ENCODE measurements at places on chromosomes 12 and 14. TPM values are rescaled to one million over a fixed set of nuclear protein-coding genes. Genes with fewer than 3 reads are reported as not detected.
A peak's percentile ranks its signal among the peaks of the same experiment; 100 is the strongest.

The ELK3 gene
- total RNA-seq: 26.9 TPM

The AQP2 gene
- not detected for total RNA-seq

The INHBC gene
- not detected for total RNA-seq

The AACS gene
- total RNA-seq: 12.4 TPM

The DLGAP5 gene
- total RNA-seq: not detected

- no peak for DNase-seq
Measured at GRCh38 chr14:77761205-77761931, 412 bp upstream of the SNW1 start.

GRCh38 chr12:112164011-112164660 is 38.8 kb downstream of the TRAFD1 start:
- DNase-seq: no peak

DNA sequence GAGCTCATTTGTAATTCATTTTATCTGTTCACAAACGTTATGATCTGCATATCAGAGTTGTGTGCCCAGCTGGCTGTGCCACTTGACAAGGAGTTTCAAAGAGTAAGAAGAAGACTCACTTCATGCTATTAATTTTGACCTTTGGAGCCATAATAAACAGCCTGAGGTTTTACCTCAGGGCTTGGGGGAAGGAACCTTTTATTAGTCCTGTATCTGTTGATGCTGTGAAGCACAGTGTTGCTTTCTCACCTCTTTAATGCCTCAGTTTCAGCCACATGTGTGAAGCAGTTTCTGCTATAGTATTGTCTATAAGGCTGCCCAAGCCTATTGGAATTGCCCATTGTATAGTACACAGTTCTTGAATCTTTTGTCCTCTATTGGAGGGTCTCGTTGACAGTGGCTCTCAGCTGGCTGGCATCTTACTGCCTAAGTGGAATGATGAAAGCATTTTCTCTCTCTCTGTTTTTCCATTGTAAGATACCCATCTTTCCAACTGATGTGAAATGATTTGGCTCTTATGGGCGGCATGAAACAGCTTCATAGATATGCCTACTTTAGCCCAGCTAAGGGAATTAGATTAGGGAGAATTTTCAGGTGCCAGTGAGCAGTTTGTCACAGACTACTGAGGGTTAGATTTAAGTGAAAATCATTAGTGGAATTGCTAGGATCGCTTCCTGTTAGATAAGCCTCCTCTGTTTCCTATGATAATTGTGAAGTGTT is 34.7 kb downstream of the GPATCH2L start:
- DNase-seq: no peak

- DNase-seq: no peak
Measured at GRCh38 chr12:45388545-45388944, 172.7 kb downstream of the ANO6 start.

DNA sequence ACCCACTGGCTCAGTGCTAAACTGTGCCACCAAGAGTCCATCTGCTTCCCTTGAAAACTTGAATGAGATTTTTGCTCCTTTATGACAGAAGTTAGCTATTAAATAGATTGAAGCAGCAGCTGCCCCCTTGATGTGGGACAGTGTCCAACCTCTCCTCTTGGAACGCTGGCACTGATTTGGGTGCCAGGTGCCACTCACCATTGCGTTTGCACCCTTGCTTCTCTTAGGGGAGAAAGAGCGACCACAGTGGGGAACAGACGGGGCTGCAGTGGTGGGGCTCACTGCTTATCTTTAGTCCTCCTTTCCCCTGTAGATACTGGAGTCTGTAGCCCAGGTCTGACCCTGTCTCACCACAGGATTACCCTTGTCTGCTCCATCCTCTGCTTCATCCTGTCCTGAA is 9.4 kb downstream of the EP400 start:
- no peak for DNase-seq

GRCh38 chr12:29572464-29572863 is 75.0 kb upstream of the OVCH1 start:
- DNase-seq: no peak

DNA sequence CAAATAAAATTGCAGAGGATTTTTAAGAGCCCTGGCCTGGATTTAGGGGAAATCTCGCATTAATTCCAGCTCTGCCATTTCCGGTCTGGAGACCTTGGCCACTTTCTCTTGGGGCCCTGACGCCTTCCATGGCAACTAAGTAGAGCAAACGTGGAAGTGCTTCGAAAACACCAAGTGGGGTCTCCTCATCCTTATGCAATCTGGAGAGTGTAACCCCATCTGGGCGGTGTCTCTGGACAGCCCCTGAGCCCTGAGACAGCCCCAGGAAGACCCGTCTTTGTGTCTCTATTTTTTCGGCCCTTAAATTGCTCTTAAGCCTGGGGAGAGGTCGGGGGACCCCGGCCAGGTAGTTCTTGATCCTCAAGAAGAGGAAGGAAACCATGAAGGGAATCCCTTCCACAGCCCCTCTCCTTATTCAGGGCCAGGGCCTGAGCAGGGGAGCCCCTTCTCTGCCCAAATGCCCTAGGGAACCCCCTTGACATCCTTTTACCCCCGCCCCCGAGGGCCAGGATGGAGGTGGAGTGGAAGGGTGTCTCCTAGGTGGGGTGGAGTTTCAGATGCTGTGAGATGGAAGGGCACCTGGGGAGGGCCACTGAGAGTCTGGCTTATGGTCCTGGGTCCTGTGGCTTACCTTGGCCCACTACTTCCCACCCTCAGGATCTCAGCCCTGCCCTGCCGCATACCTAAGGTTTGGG is 17.6 kb upstream of the NR4A1 start:
- DNase-seq: no peak

DNA sequence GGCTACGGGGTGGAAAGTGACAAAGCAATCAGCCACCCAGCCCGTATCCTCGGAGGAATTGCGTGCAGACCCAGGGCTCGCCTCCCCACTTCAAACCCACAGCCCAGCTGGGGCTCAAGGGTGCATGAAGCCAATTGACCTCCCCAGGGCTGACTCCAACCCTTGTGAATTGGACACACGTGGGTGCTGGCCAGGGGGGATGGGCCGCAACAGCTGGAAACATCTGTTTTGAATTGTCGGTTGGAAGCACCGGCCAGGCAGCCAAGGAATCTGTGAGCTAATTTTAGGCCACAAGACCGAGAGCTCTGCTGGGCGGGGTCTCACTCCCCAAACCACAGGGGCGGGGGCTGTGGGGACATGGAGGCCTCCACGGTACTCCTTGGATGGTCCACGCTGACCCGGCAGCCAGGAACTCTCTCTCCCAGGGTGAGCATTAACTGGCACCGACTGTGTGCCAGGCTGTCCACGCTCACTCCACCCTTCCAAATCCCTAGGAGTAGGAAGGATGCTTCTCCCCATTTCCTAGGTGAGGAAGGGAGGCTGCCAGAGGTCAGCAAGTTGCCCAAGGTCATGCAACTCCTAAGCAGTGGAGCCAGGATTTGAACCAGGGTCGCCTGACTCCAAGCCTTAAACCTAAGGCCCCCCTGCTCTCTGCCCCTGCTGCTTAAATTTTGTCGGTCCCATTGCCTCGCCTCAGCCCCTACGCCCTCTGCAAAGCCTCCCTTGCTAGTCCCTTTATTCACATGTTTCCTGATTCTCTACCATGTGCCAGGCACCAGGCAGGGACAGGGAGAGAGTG is 11.9 kb upstream of the TMEM119 start:
- DNase-seq: no peak

DNA sequence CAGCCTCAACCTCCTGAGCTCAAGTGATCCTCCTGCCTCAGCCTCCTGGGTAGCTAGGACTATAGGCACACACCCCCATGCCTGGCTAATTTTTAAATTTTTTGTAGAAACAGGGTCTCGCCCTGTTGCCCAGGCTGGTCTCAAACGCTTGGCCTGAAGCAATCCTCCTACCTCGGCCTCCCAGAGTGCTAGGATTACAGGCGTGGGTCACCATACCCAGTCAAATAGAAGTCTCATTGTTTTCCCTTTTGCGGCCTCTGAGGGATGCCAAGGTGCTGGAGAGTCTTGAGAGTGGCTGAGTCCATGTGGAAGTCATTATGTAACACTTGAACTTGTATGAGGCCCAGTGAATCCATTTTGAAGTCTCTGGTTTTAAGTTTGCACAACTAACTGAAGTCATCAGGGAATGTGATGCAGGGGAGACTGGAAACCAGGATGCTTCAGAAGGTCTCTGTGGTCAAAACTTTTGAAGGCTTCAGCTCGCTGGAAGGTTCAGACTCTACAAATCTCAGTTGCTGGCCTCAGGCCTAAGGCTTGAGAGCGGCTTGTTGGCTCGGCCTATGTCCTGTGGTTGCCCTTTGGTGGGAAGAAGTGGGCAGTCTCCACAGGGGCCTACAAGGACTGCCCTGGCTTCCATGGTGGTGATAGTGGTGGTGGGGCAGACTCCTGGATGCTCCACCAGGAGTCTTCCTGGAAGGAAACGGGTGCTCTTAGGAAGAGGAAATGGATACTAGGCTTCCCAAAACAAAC is 29.2 kb downstream of the GALNT16 start:
- DNase-seq: no peak

DNA sequence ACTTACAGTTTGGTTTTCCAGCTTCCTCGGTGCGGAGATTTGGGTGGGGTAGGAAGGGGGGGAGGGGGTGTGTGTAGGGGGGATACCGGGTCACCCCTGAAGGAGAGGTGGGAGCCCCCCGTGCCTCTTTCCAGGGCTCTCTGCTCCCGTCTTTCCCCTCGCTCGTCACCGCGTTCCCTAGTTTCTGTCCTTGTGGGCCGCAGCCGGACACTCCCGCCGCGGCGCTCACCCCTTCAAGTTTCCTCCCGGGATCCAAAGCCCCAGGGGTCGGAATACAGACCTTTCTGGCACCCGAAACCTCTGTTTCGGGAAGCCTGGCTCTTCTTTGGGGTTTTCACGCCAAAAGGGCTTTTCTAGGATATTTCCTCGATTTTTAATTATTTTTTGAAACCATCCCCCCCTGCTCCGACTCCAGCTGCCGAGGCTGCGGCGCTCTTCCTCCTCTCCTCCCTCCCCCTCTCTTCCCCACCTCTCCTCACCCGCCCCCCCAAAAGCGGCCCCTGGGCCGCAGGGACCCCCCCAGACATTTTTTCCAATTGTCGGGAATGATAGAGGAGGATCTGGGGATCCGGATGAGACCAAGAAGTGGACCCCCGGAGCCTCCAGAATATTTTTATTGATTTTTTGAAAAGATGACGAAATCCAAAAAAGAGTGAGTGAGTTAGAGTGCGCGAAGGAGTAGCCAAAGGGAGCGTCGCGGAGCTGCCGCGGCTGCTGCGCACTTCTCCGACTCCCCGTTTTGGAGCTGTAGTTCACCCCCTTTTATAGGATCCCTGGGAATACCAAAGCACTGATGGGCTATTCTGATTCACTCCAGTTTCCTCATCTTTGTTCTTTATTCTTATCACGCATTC is 1.7 kb downstream of the CCND2 start:
- DNase-seq: peak; percentile 83

DNA sequence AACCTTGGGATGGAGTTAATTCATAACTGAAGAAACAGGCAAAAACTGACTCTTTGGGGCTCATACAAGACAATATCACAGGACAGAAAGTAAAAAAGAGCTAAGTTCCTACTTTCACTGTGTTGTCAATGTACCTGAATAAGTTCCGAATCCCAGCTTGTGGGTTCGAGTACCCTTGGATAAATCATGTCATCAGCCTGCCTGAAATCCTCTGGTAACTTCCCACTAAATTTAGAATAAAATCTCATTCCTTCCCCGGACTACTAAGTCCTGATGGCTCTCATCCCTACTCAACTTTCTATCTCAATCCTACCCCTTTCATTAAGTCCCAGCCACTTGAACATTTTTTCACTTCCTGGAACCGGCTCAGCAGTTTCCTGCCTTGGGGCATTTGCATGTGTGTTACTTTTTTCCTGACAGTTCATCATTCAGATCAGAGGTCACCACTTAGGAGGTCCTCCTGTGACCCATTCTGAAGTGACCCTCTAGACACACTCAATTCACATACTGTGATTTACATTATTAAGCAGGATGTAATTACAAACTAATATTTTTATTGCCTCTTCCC is 12.7 kb downstream of the ERP29 start:
- no peak for DNase-seq

DNA sequence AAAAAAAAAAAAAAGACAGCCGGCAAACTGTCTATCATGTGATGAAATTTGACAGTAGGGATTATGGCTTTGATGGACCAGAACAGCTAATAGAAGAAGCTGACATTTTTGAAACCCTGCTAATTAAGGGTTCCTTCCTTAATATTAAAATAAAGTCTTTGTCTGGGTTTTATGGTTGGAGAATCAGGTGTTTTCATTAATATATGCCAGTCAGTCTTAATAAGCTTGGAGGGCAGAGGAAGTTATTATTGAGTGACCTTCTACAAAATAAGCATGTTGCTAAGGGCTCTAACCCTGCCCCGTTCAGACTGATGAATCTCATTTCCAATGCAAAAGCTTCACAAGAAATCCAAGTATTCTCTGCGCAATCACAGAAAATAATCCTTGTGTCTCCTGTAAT is 289.8 kb downstream of the EGLN3 start:
- no peak for DNase-seq

DNA sequence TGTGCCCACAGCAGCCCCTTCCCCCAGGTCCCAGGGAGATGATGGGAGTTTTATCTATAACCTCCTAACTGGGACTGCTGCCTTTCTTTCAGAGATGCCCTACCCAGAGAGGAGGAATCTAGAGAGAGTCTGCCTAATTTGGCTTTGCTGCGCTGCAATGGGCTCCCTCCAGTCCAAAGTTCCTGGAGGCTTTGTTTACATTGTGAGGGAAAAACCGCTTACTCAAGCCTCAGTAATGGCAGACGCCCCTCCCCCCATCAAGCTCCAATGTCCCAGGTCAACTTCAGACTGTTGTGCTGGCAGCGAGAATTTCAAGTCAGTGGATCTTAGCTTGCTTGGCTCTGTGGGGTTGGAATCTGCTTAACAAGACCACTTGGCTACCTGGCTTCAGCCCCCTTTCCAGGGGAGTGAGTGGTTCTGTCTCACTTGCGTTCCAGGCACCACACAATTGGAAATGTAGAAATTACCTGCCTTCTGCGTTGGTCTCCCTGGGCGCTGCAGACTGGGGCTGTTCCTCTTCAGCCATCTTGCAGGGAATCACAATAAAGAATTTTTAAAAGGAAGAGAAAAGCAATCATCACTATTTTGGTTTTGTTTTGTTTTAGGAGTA is 262.5 kb downstream of the FOXG1 start:
- no peak for DNase-seq

DNA sequence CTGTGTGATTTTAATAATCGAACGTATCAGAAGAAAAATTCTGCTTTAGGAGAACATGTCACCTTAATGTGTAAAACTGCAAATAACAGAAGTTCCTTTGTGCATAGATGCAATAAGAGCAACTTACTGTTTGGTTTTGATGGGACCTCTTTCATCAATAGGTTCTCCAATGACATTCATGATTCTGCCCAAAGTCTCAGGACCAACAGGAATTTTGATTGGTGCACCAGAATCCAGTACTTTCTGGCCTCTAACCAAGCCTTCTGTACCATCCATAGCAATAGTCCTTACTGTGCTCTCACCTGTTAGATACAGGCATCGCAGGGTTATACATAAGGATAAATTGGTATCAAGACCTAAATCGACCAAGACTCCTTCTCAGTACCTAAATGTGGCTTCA is 1.1 kb downstream of the ATP5F1B start:
- no peak for DNase-seq

DNA sequence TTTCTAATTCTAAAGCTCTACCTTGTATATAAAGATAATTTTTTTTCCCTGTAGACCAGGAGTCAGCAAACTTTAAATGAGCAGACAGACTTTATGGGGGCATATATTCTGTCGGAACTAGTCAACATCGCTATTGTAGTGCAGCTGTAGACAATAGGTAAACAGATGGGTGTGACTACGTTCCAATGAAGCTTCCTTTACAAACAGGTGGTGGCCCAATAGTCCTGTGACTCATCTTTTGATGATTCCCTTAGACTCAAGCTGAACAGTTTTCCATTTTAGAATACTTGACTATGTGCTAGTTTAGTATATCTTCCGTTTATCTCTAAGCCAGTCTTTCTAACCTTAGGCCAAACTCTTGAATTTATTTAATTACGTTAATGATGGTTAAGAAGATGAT is 16.3 kb downstream of the MUCL1 start:
- no peak for DNase-seq
